Renal cortex interstitium (tissue), 15 donors: ENCODE measurements at places on chromosomes 5 and 9. TPM values are rescaled to one million over a fixed set of nuclear protein-coding genes. Genes with fewer than 3 reads are reported as not detected.

DNM1 gene
- polyA plus RNA-seq = 123 TPM

IL4 gene
- polyA plus RNA-seq = not detected

PKD2L2 gene
- 0.13 TPM for polyA plus RNA-seq

DBH gene
- 1.0 TPM for polyA plus RNA-seq

CARTPT gene
- polyA plus RNA-seq = not detected

SAPCD2 gene
- polyA plus RNA-seq = 6.6 TPM

PCDHGA2 gene
- polyA plus RNA-seq = 6.1 TPM

SAXO1 gene
- polyA plus RNA-seq = 0.29 TPM

PCDHGA1 gene
- polyA plus RNA-seq = 1.0 TPM
